Osteoblast (primary cell): ENCODE measurements at places on chromosomes 3 and 15. TPM values are rescaled to one million over a fixed set of nuclear protein-coding genes. Genes with fewer than 3 reads are reported as not detected.

GRCh38 chr3:33787328-33788009 is 11.0 kb upstream of the PDCD6IP start:
- DNase-seq, result no peak

DNA sequence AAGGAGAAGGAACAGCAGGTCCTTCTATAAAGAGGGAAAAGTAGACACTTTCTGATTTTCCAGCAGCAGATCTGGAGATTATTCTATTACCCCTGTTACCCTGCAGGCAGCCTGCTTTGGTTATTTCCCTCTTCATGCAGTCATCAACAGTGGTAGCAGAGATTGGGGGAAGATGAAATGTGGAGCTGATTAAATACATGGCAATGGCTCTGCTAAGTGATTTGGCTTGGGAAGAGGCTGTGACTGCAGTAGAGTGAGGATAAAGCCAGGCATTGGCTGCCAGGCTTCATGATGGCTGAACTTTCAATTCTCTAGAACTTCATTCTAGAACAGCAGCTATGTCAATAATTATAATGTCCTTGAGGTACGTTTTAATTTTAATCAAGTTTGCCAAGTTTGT is 29.1 kb downstream of the PTX3 start:
- DNase-seq, result no peak

The GRAMD2A gene
- total RNA-seq, result not detected in 2 replicates

GRCh38 chr3:140842984-140843649 is 98.5 kb upstream of the SLC25A36 start:
- no peak for DNase-seq

GRCh38 chr15:55587321-55588069 is 650 bp downstream of the PYGO1 start:
- peak; percentile 97 for DNase-seq

The KNG1 gene
- total RNA-seq, result not detected in 2 replicates

The COL6A5 gene
- total RNA-seq, result not detected in 2 replicates

The MASP1 gene
- total RNA-seq, result 1.2 and 1.4 TPM in 2 replicates

The RAMAC gene
- 25.6 and 26.4 TPM in 2 replicates for total RNA-seq

GRCh38 chr3:133238015-133238414 is 161.8 kb upstream of the BFSP2 start:
- peak; percentile 69 for DNase-seq

The ZNF385D gene
- 2.5 and 2.9 TPM in 2 replicates for total RNA-seq

DNA sequence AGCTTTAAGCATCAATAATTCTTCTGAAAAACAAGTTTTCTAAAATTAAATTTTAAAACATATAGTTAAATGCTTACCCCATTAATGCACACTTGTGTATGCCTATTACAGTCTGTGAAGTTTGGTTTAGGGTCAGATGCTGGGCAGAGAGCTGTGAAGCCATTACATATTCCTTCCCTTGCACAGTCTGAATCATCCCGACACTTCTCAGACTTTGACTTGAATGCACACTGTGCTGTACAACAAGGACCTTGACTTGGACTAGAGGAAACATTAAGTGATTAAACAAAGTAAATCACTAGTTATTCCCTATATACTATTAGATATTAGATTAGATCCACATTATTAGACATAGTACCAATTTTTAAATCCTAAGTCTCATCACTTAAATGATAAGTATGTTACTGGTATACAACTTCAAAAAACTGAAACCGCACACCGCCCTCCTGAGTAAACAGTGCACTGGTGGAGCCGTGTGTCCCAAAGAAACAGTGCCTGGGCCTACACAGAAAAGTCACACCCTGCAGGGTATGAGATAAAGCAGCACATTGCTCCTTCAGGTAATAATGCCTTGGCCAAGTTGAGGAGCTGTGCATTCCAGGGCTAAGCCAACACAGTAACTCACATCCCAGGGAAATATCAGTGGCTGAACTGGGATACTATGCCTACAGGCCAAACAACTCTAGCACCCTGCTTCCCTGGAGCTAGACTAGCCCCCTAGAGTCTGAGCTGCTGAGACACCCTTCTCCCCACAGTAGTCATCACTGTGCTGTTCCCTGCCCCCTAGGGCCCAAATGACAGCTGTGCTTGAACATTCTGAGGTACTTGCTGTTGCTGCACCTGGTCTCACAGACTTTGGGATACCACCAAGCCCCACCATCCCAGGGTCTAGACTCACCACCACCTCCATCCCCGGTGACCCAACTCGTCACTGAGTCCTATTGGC is 137.5 kb downstream of the ADAM10 start:
- DNase-seq, result peak; percentile 3

The DLG1 gene
- total RNA-seq, result 76.6 and 79.3 TPM in 2 replicates

DNA sequence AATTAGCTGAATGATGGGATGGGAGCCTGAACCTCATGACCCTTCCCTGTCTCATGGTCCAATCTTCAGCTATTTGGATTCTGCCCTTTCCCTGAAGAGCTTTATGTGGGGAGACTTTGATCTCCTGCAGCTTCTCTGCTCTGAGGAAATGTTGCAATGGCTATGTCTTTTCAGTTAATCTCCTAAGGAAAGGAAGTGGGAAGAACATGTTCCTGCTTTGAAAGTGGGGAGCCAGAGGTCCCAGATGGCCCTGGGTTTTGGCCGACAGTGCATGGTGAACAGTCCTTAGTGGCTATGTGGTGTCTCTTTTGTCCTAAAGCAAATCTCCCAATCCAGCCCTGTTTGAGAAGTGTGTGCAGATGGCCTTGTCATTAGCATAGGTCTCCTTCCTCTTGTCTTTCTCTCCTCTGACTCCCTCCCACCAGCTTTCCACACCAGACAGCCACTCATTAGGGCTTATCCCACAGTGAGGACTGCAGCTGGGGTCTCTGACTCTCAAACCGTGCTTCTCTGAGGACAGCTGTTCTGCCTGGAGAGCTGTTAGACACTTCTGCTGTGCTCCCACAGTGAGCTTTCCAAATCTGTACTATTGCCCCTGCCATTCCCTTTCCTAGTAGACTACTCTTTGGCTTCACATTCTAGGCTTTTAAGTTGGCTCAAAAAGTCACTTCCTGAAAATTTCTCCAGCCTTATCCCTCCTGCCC is 365.8 kb upstream of the UMPS start:
- DNase-seq, result no peak

GRCh38 chr3:179304605-179305004 is 18.2 kb upstream of the ZNF639 start:
- peak; percentile 79 for DNase-seq

DNA sequence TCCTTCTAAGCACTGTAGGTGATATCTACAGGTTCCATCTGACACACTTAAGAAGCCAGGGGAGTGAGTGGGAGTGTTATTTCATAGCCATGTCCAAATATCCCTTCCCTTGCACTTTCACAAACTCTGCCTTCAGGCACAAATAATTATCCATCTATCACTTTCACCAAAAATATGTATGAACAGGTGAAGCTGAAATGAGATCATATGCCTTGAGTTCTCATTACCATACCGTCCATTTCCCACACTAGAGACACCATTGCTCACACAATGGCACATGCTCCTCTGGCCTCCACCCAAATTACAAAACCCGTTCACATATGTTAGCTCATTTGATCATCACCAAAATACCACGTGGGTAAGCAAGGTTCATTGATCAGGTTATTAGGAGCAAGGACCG is 151.9 kb upstream of the BNIP2 start:
- DNase-seq, result no peak

DNA sequence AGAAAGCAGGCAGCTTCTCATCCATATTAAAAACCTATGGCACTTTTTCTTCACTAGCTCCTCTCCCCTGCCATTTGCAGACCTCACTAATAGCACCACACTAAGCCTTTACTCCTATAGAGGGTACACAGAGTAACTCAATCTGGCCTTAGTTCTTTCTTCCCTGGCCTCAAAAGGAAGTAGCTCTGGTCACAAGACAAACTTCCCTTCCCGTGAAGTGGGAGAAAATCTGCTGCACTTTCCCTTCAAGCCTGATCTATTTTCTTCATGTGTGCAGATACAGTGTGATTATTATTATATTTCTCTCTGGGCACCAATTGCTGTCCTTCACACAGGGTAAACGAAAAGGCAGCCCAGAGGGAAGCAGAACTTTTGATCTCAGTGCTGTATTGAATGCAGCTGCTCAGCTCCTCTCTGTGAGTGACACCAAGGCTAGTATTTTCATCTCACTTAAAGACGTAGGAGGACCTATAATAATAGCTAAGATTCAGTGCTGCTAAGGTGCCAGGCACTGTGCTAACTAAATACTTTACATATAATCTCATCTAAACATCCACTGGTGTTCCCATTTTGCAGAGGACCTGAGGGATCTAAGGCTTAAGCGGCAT is 61.9 kb upstream of the RASGRP1 start:
- no peak for DNase-seq

DNA sequence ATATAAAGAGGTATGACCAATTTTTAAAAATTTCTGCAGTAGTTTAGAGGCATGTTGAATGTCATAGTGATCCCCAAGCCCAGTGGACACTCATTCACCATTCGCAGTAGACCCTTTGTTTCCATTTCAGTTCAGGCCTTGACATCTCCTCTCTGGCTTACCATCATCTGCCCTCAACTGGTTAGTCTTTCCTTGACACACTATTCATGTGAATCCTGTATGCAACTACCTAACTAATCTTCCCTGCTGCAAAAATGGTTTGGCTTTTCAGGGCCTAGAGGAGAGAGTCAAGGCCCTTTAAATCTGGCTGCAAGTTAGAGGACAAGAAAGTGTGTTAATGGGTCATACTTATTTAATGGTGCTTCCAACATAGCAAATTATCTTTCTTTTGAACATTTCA is 10.9 kb downstream of the APH1B start:
- DNase-seq, result no peak

DNA sequence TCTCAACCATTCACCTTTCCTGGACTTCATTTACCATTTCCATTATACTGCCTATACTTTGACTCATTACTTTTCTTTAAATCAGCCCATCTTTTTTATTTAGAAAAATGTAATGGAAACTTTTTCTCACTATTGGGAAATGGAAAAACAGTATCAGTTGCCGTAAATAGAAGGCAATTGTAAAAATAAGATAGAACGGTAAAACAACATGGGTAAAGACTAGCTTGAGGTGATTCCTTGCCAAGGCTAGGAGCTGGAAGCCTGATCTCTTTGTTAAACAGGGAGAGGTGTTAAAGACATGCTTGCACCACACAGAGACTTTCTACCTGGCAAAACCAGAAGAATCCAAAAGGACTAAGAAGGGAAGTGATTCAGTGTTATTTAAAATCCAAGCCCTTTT is 5.9 kb downstream of the FGD5 start:
- DNase-seq, result no peak

The STRC gene
- total RNA-seq, result under 0.01 TPM in 2 replicates

The RLBP1 gene
- total RNA-seq, result under 0.01 TPM in 2 replicates

DNA sequence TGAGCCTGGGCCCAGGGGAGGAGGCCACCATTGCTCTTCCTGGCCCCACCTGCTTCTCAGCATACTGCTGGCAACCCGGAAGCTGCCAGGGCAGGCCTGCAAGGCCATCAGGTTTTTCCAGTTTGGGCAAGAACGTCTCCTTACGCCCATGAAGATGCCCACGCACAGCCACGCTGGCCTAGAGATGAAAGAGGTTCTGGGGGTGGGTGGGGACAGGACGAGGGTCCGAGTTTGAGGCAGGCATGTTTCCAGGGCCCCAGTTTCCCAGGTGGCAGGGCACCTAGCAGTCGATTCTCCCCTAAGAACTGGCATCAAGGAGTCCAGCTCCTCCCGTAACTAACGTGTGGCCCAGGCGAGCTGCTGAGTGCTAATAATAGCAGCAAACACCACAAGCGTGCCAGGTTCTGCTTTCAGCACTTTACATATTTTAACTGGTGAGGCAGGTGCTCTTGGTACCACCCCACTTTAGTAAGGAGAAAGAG is 45.8 kb downstream of the ZNF710 start:
- no peak for DNase-seq

DNA sequence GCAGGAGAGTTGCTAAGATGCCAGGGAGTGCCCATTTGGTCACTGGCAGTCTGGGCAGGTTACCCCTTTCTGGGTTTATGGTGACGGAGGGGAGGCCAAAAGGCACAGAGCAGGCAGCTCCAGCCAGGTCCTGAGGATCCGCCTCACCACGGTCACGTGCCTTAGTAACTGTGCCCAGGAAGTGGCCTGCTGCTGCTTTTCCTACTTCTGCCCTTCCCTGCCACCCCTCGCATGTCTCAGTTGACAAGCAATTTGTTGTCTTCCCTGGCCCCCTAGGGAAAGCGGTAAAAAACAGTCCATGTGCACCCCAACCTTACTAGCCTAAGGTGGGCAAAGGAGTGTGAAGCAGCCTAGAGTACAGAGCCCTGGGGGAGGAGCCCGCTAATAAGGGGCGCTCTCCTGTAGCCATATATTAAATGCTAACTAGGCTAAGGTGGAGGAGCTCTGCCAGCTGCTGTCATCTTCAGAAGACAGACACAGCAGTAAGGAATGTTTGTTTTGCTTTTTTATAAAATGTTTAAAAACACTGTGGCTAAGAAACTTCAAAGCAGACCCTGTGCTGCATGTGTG is 9.1 kb upstream of the LIPH start:
- DNase-seq, result no peak

DNA sequence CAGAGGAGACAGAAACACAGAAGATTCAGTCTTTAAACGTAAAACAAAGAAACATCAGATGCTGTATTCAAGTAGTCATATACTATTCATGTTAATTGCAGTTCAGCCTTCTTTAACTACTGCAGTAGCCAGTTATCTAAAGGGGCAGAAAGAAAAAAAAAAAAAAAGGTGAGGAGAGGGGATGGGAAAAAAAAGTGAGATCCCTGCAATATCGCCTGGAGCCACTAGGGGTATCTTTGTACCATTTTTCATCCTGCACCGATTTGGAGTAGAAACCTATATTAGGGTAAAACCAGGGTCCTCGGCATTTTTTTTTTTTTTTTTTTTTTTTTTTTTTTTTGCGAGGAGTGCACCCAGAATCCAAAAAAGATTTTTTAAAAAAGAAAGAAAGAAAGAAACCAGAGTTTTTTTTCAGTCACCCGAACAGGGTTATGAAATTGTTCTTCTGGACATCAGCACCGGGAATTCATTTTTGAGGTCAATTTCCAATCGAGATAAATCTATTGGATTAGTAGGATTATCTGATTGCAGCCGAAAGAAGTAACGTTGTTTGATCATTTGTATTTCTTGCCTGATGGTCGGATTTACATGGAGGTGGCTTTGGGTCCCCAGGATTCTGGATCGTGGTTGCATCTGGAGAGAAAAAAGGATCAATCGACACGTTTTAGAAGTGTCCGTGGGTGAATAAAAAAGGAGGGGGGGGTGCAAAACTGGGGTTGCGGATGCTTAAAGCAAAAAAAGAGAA is 186.7 kb downstream of the NLGN1 start:
- peak; percentile 79 for DNase-seq
